ENCODE measurements at places on chromosomes 16 and 17.

DNA sequence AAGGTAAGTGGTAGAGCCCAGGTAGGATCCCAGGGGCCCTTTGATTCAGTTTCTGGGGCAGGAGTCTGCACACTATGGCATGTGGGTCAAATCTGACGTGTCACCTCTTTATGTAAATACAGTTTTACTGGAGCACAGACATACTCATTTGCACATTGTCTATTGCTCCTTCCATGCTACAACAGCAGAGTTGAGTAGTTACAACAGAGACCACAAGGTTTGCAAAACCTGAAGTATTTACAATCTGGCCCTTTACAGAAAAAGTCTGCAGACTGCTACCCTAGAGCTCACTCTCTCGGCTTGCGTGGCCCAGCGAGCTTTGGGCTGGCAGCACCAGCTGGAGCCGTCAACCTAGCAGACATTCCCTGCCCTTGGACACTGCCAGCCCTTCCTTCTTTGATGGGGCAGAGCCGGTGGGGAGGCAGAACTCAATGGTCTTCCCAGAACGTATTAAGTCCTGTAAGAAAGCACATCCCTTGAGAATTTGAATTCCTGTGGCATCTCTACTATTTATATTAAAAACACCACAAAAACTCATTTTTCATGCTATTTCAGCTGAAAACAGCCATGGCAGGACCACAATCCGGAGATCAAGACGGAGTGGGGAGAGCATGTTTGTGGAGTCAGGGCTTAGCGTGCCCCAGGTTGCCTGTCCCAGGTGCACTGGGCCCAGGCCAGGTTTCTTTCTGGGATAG is 133.1 kb upstream of the NUDT7 start:
- DNase-seq: no peak

DNA sequence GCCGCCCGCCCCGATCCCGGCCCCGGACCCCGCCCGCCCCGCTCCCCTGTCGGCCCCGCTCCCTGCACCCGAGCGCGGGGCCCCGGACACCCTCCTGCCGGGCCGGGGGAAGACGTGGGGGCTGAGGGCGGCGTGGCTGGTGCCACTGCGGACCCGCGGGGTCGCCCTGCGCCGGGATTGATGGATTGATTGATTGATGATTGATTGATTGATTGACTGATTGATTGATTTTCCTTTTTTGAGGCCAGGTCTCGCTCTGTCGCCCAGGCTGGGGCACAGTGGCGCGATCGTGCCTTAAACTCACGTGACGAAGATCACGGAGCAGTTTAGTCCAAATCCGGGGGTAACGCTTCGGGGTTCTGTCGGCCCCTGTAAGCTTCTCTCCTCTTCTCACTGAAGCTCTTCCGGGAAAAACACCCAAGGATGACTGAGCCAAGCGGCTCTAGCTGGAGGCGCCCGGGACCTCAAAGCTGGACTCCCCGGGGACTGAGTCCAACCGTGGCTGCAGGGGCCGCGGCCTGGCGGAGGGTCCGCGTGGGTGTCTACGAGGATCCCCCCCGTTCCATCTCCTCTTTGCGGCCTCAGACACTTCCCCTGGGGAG is 40.2 kb upstream of the BHLHA9 start:
- no peak for DNase-seq

DNA sequence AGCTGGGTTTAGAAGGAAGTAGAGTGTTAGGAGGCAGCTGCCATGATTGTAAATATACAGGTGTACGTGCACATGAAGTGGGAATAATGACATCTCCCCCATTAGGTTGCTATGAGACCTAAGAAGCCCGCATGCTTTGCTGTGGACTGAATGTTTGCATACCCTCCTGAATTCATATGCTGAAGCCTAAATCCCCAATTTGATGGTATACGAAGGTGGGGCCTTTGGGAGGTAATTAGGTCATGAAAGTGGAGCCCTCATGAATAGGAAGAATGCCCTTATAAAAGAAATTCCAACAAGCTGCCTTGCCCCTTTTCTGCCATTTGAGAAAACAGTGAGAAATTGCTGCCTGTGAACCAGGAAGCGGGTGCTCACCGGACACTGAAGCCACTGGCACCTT is 44.0 kb downstream of the CCDC182 start:
- DNase-seq: no peak

DNA sequence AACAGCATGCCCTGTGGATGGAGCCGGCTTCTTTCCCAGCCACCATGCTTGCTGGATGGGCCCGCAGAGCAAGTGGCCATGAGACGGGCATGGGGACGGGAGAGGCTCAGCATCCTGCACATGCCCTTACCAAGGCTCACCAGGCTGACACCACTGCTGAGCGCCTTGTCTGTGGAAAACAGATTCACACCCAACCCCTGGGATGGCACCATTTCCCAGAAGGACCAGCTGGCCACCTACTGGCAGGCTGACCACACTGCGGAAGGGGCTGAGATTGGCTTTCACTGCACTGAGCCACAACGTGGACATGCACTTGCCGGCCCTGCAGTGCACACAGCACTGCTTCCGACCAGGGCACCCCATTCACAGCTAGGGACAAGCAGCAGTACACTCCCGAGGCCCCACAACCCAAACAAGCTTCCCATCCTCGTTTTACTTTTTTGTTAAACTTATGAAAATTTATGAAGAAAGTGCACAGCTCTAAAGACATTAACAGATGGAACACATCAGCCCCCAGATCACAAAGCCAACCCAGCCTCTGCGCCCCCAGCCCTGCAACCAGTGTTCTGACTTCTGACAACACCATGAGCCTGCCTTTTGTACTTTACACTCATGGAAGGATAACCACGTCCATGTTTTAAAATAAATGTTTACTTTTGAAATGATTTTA is 13.9 kb upstream of the KRTAP17-1 start:
- peak; percentile 12 for DNase-seq

- no peak for DNase-seq
These were observed 5.8 kb downstream of the SECTM1 start for GRCh38 chr17:82327757-82328140.

GRCh38 chr16:88904676-88905365 is 38.4 kb upstream of the PABPN1L start:
- DNase-seq: no peak

GRCh38 chr16:83728492-83728891 is 79.3 kb upstream of the HSBP1 start:
- no peak for DNase-seq

GRCh38 chr17:54982399-54982798 is 13.8 kb downstream of the STXBP4 start:
- no peak for DNase-seq

DNA sequence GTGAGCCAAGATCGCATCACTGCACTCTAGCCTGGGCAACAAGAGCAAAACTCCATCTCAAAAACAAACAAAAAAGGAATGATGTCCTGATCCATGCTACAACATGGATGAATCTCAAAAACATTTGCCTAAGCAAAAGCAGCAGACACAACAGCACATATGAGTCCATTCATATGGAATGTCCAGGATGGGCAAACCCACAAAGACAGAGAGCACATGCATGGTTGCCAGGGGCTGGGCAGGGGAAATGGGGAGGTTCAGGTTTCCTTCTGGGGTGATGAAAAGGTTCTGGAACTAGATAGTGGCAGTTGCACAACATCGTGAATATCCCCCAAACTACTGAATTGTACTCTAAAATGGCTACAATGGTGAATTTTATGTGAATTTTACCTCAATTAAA is 35.3 kb upstream of the RAI1 start:
- DNase-seq: no peak

GRCh38 chr17:1043601-1044251 is 46.8 kb downstream of the TIMM22 start:
- DNase-seq: peak; percentile 79

GRCh38 chr16:67235816-67236562 is 9.1 kb downstream of the TMEM208 start:
- no peak for DNase-seq

- no peak for DNase-seq
These were observed 10.5 kb upstream of the PRR35 start for GRCh38 chr16:549544-550263.

DNA sequence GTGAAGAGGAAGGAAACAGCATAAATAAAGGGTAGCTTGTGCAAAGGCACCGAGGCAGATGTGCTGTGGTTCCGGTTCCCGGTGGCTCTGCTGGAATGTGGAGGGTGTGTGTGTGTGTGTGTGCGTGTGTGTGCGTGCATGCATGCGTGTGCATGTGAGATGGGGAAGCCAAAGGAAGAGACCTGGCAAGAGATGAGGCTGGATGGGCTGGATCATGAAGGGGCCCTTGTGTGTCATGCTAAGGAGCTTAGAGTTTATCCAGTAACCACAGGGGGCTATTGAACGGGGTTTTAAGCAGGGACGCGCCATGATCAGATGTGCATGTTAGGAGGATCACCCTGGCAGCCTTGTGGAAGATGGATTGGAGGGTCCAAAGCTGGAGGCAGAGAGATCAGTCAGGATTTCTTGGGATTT is 8.3 kb downstream of the WSCD1 start:
- DNase-seq: no peak

- DNase-seq: no peak
These were observed 55.7 kb downstream of the PLD6 start for GRCh38 chr17:17150448-17150800.

GRCh38 chr17:78940708-78941107 is 15.5 kb upstream of the TIMP2 start:
- peak; percentile 83 for DNase-seq

DNA sequence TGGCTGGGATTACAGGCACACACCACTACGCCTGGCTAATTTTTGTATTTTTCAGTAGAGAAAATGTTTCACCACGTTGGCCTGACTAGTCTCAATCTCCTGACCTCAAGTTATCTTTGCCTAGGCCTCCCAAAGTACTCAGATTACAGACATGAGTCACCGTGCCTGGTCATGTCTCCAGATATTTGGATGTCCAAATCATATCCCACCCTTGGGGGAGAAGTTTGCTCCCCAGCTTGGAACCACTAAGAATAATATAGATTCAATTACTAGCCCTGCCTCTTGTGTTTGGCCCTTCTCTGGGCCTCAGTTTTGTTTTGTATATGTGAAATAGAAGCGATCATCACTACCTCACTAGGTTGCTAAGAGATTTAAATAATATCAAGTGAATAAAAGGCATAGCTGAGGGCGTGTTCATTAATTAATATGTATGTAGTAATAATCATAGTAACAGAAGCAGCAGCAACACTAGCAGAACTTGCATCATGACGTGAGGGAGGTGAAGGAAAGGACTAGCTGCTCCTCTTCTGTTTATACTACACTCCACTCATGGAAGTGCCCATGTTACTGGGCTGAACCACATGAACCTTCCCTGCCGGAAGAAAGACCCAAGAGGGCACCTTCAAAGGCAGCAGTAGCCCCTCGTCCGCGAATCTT is 253.6 kb upstream of the XYLT1 start:
- no peak for DNase-seq

GRCh38 chr16:62224646-62225209 is 188.5 kb upstream of the CDH8 start:
- DNase-seq: no peak

DNA sequence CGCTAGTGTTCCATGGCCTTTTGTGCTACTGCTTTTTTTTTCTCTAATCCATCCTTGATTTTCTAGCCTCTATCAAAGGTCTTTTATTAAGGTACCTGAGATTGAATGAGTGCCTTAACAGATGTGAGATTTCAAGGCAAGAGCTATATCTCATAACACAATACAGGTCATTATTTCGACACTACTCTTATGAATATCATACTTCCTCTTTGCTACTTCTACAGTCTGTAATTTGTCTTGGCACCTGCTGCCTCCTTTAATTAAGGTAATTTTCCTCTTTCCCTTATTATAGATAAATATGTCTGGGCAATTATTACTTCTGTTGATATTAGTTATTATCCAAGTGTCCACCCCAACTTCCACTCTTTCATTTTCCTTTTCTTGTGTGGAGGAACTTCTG is 5.3 kb downstream of the KRT28 start:
- DNase-seq: no peak

DNA sequence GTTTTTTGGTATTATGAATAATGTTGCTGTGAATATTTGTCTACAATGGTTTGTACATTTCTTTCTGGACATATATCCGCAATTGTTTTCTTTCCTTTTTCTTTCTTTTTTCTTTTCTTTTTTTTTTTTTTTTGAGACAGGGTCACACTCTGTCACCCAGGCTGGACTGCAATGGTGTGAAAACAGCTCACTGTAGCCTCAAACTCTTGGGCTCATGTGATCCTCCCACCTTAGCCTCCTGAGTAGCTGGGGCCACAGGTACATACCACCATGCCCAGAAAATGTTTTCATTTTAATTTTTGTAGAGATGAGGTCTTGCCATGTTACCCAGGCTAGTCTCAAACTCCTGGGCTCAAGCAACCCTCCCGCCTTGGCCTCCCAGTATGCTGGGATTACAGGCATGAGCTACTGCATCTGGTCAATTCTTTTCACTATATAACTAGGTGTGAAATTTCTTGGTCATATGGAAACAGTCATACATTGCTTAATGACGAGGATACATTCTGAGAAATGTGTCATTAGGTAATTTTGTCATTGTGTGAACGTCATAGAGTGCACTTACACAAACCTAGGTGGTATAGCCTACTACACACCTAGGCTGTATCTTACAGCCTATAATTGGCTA is 15.2 kb downstream of the IL21R start:
- no peak for DNase-seq

DNA sequence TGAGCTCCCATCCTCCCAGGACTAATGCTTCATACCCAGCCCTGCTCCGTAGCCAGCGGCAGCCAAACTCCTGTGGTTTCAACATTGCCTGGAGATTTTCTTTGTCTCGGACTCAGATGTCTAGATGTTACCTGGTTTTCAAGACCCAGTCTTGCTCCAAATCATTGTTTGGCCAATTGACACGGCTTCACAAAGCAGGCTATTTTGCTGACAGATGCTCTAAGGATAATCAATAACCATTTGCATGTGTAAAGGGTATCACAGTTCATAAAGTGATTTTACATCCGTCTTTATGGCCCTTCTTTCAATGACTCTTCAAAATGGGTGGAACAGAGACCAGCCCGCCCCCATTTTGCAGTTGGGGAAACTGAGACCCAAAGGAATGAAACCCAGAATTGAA is 153.4 kb downstream of the SALL1 start:
- DNase-seq: no peak

DNA sequence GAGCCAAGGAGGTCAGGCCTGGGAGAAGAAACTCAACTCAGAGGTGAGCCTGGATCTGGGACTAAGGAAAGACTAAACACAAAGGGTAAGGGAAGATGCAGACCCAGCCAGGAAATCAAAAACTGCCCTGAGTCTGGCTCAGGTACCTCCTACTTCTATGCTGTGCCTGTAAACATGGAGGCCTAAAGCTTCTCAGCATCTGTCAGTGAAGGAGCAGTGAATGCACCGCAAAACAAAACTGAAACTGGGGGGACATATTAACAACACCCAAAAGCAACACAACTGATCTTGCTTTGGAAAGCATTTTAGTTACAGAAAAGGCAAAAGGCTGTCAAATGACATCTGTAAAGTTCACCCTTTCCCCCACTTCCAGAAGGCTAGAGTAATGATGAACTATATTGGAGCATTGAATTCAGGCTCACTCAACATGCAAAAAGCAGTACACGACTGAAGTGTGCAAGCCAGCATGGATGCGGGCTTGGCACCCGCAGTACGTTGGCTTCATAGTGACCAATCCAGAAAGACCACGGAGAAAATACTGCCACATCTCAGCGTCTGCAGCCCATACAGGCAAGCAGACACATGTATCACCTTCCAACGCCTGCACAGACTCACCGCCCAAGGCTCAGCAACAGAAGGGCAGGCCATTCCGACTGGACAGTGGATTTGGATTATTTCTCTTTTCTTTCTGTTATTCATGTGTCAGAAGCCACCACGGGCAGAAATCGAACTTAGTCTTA is 3.8 kb downstream of the TBC1D16 start:
- DNase-seq: no peak

All from SK-N-DZ (cell line).